ENCODE measurements at places on chromosomes 3 and 15. TPM values are rescaled to one million over a fixed set of nuclear protein-coding genes. Genes with fewer than 3 reads are reported as not detected.

Gene CELF6
- total RNA-seq = 1.3 TPM

GRCh38 chr3:59758672-59759071 lies 708.8 kb upstream of the CFAP20DC start:
- no peak overlapping the region for H3K4me3 ChIP-seq
- H3K27me3 ChIP-seq = no peaks in the 10 kb centered on the region
- peaks cover 4% of the 10 kb centered on the region for H3K4me1 ChIP-seq

- DNase-seq = no peak
- H3K36me3 ChIP-seq = peaks cover 31% of the 10 kb centered on the region
- H3K27ac ChIP-seq = no peak overlapping the region
- H3K4me1 ChIP-seq = peaks cover 41% of the 10 kb centered on the region
Observed at GRCh38 chr3:36989005-36989404, 3.9 kb downstream of the EPM2AIP1 start.

DNA sequence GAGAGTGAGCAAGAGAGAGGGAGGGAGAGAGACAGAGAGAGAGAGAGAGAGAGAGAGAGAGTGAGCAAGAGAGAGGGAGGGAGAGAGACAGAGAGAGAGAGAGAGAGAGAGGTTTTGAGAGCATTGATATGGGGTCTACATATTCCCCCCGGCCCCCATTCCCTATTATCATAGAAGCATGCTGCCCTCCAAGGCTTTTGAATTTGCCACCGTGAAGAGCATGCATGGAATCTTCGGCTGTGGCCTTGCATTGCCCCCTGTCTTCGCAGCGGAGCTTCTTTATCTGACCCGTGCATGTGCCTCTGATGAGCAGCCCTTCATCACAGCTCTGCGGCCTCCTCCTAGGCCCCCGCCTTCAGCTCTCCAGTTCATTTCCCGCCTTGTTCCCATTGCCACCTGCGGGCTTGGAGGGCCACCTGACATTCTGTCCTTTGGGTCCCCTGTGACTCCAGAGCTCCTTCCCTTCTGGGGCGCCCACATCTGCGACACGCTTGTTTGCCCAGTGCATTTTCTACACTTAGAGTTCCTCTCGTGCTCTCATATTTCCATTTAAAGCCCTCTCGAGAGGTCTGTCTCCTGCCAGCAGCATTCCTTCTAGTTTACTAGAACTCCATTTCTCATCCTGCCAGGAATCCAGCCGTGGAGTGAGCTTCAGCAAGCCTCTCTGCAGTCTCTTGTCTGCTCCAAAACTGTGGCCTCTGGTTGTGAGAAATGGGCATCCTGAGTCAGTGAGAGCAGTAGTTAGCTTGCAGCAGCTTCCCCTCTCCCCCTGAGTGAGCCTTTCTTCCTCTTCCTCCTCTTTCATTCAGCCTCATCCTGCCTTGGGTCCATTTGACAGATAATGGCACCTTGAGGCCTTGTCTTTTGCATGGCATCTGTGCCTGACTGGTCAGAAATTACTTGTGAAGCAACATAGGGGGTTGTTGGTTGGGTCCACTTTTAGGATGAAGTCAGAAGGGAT lies 25.3 kb downstream of the LPP start:
- DNase-seq = no peak
- H3K27ac ChIP-seq = peak overlapping the region; percentile 94
- peaks cover 5% of the 10 kb centered on the region for H3K36me3 ChIP-seq

Data from chondrocyte (in vitro differentiated cells).